NCI-H1930 (cell line): ENCODE measurements at places on chromosomes 7 and 10.

DNA sequence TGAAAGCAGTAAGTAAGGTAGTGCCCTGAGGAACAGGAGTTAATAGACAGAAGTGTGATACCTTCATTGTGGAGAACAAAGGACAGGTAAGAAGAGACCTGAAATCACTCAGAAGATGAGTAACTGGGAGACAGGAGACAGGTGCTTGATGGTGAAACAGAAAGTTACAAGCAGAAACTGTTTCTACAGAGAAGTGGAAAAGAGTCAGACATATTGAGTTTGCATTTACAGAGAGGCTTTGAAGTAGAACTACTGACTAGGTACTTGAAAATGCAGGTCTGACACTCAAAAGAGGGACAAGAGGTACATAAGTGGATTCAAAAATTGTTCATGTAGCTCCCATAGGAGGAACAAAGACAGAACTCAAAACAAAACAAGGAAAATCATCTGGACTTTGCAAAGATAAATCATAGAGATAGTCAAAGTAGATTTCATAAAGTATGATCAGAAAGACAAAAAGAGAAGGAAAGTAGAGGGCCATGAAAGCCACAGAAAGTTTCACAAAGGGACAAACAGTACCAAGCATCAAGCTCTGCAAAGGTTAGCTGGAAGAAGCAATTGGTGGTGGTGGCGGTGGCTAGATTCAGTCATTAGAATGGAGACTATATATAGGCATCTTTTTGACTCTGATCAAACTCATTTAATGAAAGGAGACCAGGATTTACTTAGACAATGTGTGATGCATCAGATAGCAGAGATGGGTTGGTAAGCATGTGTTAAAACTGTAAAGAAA is 198.4 kb downstream of the PCLO start:
- DNase-seq, result no peak

DNA sequence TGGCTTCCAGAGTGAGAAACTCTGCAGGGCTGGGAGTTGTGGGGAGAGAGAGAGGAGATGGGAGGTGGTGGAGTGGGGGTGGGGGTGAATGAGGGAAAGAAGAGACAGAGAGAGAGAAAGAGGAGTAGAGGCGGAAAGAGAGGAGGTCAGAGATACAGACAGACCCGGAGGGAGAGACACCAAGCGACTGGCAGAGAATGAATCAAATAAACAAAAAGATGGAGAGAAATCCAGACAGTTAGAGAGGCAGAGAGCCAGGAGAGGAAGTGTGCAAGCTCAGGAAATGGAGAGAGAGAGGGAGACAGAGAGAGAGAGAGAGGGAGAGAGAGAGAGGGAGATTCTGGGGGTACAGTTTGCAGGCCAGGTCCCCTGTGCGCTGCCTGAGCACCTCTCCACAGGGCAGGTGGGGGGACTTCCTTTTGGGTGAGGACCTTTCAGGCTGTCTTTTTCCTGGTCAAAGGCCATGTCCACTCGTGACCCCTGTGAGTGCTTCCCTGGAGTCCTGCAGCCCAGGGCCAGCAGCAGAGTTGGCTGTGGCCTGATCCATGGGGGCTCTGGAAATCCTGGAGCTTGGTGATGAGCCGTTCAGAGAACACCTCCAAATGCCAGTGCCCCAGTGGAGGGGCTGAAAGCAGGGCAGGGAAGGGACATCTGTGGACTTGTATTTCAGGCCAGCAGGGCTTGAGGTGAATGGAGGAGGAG is 25.0 kb upstream of the PCBD1 start:
- no peak for DNase-seq

GRCh38 chr10:88318803-88319202 is 264.3 kb downstream of the RNLS start:
- no peak for DNase-seq

GRCh38 chr7:26685606-26686005 is 178.8 kb downstream of the SKAP2 start:
- no peak for DNase-seq
